Breast epithelium (tissue), 4 donors: ENCODE measurements at places on chromosomes 6 and 20.
A peak's percentile ranks its signal among the peaks of the same experiment; 100 is the strongest.

DNA sequence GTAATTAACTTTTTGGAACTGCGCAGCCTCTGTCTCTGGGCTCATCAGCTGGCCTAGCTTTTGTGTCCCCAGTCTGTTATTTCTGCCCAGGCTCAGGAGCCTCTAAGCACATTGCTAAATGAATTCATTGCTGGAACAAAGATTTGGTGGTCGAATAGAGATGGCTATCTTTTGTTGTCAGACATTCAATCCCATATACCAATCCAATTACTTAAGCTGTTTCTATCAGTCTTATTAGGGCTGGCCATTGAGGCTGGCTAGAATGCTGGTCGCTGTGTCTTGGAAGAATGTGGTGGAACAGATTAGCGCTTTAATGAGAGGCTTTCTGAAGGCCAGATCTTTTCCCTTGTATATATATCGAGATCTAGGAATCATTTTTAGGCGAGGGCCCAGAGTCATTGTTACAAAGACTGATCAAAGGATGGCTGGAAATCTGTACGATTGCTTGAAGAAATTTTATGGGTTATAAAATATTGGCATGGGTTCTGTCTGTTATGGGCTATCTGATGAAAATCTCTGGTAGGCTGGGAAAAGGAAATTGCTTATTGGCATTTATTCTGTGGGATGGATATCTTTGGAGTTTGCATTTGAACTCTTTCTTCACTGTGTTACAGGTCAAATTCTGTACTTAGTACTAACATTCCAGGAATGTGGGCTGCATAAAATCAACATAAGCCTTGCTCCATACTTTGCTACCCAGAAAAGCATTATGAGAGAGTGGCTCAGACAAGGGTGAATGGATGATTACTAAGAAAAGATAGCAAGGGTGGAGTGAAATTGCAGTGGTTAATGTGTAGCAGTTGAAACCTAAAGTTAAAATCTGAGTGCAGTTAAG is 34.8 kb upstream of the JAG1 start:
- H3K27ac ChIP-seq, result no peak overlapping the region
- no peaks in the 10 kb centered on the region for H3K4me1 ChIP-seq
- no peaks in the 10 kb centered on the region for H3K36me3 ChIP-seq
- no peaks in the 10 kb centered on the region for H3K27me3 ChIP-seq

- H3K4me3 ChIP-seq, result no peak overlapping the region
- no peak for DNase-seq
- H3K4me1 ChIP-seq, result no peaks in the 10 kb centered on the region
- H3K27me3 ChIP-seq, result no peaks in the 10 kb centered on the region
- H3K36me3 ChIP-seq, result no peaks in the 10 kb centered on the region
Measured at GRCh38 chr6:134339216-134339615, 21.3 kb upstream of the SGK1 start.

- H3K27me3 ChIP-seq, result no peaks in the 10 kb centered on the region
- H3K27ac ChIP-seq, result no peak overlapping the region
- no peak overlapping the region for H3K4me3 ChIP-seq
- H3K36me3 ChIP-seq, result no peaks in the 10 kb centered on the region
- H3K4me1 ChIP-seq, result no peaks in the 10 kb centered on the region
Measured at GRCh38 chr20:21053002-21053762, 53.0 kb downstream of the LINC00237 start.

GRCh38 chr6:114364301-114364700 is 21.5 kb upstream of the HS3ST5 start:
- H3K4me1 ChIP-seq, result no peaks in the 10 kb centered on the region
- H3K4me3 ChIP-seq, result no peak overlapping the region
- H3K36me3 ChIP-seq, result no peaks in the 10 kb centered on the region
- no peaks in the 10 kb centered on the region for H3K27me3 ChIP-seq
- DNase-seq, result no peak

GRCh38 chr6:163335671-163336545 is 78.6 kb upstream of the QKI start:
- no peaks in the 10 kb centered on the region for H3K36me3 ChIP-seq
- H3K4me3 ChIP-seq, result no peak overlapping the region
- H3K27ac ChIP-seq, result no peak overlapping the region
- no peak for DNase-seq

DNA sequence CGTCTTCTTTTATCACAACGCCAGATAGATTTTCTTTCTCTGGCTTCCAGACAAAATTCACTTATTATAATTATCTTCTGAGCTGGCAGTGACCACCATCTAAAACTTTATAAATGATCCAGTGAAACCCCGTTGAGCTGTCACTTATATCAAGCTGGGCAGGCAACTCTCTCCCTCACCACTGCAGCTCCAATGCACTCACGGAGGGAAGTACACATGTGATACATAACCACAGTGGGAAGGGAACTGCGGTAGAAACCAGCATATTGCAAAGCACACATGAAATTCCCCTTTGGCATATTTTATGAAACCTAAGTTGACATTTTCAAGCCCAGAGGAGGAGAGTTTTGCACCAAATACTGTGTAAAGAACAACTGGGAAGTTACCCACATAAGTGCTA is 536.9 kb downstream of the HACE1 start:
- no peak overlapping the region for H3K4me3 ChIP-seq
- H3K4me1 ChIP-seq, result peaks cover 6% of the 10 kb centered on the region
- H3K27ac ChIP-seq, result no peak overlapping the region
- DNase-seq, result no peak

DNA sequence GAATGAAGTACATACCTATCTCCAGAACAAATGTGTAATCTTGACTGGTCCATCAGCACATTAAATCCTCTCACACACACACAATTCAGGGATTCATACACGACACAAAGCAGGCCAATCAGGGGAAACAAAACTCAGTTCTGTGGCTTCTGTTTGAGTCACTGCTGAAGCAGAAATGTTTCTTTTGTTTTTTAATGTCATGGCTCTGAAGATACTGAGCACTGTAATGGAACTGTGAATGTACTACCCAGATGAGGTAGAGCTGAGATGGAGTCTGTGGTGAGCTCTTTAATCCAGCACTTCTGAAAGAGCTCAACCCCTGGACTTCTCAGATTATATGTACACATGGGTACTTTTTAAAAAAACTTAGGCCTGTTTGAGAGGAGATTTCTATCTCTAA is 116.4 kb downstream of the THEMIS start:
- H3K4me1 ChIP-seq, result no peaks in the 10 kb centered on the region
- H3K27ac ChIP-seq, result no peak overlapping the region
- no peaks in the 10 kb centered on the region for H3K36me3 ChIP-seq
- H3K4me3 ChIP-seq, result no peak overlapping the region
- no peak for DNase-seq

GRCh38 chr20:3732327-3733118 is at the start of gene HSPA12B:
HSPA12B (plus strand) TSS chr20:3732685; CDS start chr20:3738675, 5,990 bp downstream.
- DNase-seq, result no peak
- no peaks in the 10 kb centered on the region for H3K4me1 ChIP-seq
- peaks cover 9% of the 10 kb centered on the region for H3K27me3 ChIP-seq
- H3K36me3 ChIP-seq, result no peaks in the 10 kb centered on the region

DNA sequence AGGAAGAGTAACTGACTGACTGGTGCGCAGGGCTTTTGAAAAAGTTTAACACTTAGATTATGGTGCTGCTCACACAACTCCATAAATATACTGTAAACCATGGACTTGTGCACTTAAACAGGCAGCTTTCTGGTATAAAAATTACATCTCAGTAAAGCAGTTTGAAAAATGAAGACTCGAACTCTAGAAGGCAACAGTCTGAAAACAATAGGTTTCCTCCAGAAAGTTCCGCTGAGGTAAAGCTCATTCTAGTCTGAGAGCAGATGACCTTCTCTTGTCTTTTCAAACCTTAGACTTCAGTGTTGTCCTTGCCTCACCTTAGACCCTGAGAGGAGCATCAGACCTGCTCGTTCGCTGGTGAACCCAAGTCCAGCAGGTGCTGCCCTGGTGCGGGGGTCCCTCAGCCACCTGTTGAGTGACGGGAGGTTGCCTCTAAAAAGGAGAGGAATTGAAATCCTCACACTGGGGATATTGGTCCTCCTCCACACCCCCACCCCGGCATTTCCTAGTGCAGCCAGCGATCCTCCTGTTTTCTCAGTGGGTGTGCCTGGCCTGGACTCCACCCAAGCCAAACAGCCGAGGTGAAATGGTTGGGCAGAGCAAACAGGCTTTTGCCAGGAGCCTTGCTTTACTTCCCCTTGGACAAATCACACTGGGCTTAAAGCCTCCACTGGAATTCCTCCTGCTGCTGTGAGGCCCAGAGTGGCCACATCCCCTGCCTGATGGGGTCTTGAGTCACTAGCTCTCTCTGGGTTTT is 14.7 kb upstream of the PYGB start:
- DNase-seq, result peak; percentile 86
- H3K36me3 ChIP-seq, result no peaks in the 10 kb centered on the region
- no peaks in the 10 kb centered on the region for H3K27me3 ChIP-seq
- peak overlapping the region; percentile 80 for H3K27ac ChIP-seq
- peaks cover 5% of the 10 kb centered on the region for H3K4me1 ChIP-seq
- H3K4me3 ChIP-seq, result peak overlapping the region; percentile 27

DNA sequence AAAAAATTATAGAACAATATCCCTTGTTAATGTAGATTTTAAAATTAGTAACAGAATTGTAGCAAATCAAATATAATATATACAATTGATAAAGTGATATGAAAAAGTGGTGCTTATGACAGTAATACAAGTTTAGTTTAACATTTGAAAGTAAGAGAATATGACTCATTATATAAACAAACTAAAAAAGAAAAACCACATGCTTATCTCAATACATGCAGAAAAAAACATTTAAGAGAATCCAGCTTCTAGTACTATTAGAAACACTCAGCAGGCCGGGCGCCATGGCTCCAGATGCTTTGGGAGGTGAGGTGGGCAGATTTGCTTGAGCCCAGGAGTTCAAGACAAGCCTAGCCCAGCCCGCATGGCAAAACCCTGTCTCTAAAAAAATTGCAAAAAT is 60.7 kb upstream of the LAMA2 start:
- H3K36me3 ChIP-seq, result no peaks in the 10 kb centered on the region
- H3K27me3 ChIP-seq, result no peaks in the 10 kb centered on the region
- DNase-seq, result no peak
- H3K27ac ChIP-seq, result no peak overlapping the region
- no peaks in the 10 kb centered on the region for H3K4me1 ChIP-seq

DNA sequence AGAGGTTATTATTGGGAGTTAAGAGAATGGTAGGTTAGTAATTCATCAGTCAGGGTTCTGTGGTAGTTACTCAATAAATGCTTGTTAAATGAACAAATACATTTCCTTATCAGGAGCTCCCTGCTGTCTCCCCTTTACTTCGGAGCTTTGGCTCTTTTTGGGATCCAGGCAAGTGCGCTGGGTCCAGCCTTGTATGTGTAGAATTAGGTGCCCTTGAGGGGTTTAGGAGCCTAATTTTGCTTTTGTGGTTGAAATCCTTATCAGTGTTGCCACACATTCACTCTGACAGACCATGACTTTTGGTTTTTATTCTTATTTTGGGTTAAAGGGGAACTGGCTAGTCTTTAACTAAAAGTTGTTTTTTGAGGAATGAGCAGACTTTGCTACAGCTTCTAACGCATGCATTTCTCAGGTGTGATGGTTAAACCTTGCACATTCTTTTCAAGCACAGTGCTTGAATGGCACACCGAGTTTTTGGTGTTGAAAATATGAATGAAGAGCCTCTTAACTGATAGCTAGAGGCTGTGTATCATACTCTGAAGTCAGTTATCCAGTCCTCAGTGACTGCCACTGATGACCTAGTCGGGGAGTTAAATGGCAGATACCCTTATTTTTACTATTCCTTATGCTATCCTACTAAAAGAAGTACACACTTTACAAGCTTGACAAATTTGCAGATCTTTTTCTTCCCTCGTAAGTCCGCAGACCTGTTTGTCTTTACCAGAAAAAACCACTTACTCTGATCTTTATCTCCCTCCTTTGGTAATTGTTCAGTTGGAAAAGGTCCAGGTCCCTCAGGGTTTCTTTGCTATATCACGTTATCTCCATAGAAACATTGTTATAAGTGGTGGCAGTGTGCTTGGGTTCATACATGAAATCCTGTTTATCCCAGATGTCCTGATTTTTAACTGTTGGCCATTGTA is 50.7 kb upstream of the PLCG1 start:
- H3K4me3 ChIP-seq, result no peak overlapping the region
- no peak for DNase-seq
- no peaks in the 10 kb centered on the region for H3K36me3 ChIP-seq
- H3K27me3 ChIP-seq, result no peaks in the 10 kb centered on the region
- H3K4me1 ChIP-seq, result peaks cover 8% of the 10 kb centered on the region

GRCh38 chr20:59831916-59832270 is 101.5 kb downstream of the SYCP2 start:
- H3K4me3 ChIP-seq, result no peak overlapping the region
- DNase-seq, result no peak
- peaks cover 14% of the 10 kb centered on the region for H3K4me1 ChIP-seq
- no peak overlapping the region for H3K27ac ChIP-seq

GRCh38 chr6:22756365-22756764 is 187.0 kb downstream of the HDGFL1 start:
- no peak overlapping the region for H3K4me3 ChIP-seq
- H3K36me3 ChIP-seq, result no peaks in the 10 kb centered on the region
- no peaks in the 10 kb centered on the region for H3K4me1 ChIP-seq
- H3K27me3 ChIP-seq, result no peaks in the 10 kb centered on the region
- H3K27ac ChIP-seq, result no peak overlapping the region

- DNase-seq, result no peak
- H3K36me3 ChIP-seq, result no peaks in the 10 kb centered on the region
Measured at GRCh38 chr20:2932498-2932897, 59.2 kb downstream of the PTPRA start.

GRCh38 chr6:6966569-6966968 is 141.2 kb upstream of the RREB1 start:
- H3K4me3 ChIP-seq, result no peak overlapping the region

GRCh38 chr6:140789466-140789865 is 1343.3 kb upstream of the GJE1 start:
- no peaks in the 10 kb centered on the region for H3K4me1 ChIP-seq
- no peaks in the 10 kb centered on the region for H3K36me3 ChIP-seq
- H3K4me3 ChIP-seq, result no peak overlapping the region

GRCh38 chr6:43922426-43923375 is 152.7 kb downstream of the VEGFA start:
- H3K27ac ChIP-seq, result no peak overlapping the region
- DNase-seq, result no peak
- H3K4me3 ChIP-seq, result no peak overlapping the region

DNA sequence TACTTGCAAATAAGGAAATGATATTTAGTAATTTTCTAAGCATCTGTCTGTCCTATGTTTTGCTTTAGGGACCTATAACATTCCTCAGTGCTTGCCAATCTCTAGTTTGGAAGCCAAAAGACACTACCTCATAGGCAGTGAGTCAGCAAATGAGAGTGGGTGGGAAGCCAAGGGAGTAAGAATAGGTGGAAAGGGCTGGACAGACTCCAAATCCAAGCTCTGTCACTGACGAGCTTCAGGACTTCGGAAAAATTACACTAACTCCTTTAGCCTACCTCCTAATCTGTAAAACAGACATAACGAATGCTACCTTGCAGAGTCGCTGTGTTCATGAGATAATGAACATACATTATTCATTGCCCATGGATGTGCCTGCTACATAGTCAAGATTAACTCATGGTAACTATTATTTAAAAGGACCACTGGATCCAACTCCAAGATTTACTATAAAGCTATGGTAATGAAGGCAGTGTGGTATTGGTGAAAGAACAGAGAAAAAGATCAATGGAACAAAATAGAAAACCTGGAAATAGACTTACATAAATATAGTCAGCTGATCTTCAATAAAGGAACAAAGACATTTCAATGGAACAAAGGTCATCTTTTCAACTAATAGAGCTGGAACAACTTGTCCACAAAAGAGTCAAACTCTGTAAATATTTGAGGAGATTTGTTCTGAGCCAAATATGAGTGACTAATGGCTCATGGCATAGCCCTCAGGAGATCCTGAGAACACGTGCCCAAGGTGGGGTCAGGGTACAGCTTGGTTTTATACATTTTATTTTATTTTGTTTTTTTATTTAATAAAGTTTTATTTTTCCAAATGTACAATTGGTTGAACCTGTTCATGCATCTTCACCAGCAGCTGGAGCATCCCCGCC is 64.1 kb downstream of the FAM50B start:
- no peak for DNase-seq
- H3K27me3 ChIP-seq, result no peaks in the 10 kb centered on the region
- H3K4me1 ChIP-seq, result peaks cover 18% of the 10 kb centered on the region
- H3K27ac ChIP-seq, result peak overlapping the region; percentile 91
